ENCODE measurements at places on chromosomes 13 and 19. TPM values are rescaled to one million over a fixed set of nuclear protein-coding genes. Genes with fewer than 3 reads are reported as not detected.

DNA sequence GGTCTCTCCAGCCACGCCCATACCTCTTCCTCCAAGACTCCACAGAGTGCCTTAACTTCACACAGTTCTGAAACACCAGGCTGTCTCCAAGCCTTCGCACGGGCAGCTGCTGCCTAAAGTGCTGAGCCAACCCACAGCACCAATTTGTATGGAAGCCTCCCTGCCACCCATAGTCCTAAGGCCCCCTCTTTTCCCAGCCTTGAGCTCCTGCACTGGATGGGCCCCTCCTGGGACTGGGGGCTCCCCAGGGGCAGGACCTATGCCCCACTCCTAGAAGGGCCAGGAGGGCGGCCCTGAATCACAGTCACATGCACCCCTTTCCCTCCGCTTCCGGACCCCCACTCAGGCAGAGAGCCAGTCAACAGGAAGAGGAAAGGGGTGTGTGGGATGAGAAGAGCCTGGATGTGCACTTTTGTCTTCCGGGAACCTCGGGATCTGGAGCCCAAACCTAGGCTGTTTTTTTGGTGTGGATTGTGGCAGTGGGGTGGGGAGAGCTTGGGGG lies 5.1 kb upstream of the FCER2 start:
- H3K27me3 ChIP-seq = no peaks in the 10 kb centered on the region
- DNase-seq = no peak
- H3K36me3 ChIP-seq = no peaks in the 10 kb centered on the region
- no peak overlapping the region for H3K4me3 ChIP-seq

- DNase-seq = peak; percentile 68
- H3K4me3 ChIP-seq = no peak overlapping the region
- peaks cover 11% of the 10 kb centered on the region for H3K36me3 ChIP-seq
- no peak overlapping the region for H3K27ac ChIP-seq
- H3K27me3 ChIP-seq = no peaks in the 10 kb centered on the region
Measured at GRCh38 chr19:43555185-43555770, 20.0 kb downstream of the XRCC1 start.

DNA sequence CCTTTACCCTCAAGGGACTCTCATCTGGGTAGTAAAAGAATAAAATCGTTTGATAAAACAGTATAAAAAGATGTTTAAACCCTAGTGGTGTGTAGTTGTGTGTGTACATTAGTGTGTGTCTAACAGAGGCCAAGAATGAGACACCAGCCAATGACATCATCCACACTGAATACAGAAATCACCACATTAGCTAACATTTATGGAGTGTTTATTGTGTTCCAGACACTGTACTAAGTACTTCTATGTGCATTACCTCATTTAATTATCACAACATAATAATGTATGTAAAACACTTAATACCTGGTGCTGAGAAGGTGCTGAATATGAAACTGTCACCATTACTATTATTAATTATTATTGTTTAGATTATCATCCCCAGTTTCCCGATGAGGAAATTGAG lies 49.1 kb upstream of the UQCRFS1 start:
- no peaks in the 10 kb centered on the region for H3K27me3 ChIP-seq
- no peak overlapping the region for H3K27ac ChIP-seq
- H3K36me3 ChIP-seq = no peaks in the 10 kb centered on the region

GRCh38 chr13:27172495-27172842 lies 858 bp upstream of the USP12 start:
- H3K4me3 ChIP-seq = peak overlapping the region; percentile 86
- no peaks in the 10 kb centered on the region for H3K27me3 ChIP-seq
- H3K36me3 ChIP-seq = no peaks in the 10 kb centered on the region

GRCh38 chr13:59501004-59501403 lies 662.7 kb downstream of the DIAPH3 start:
- DNase-seq = no peak
- no peak overlapping the region for H3K4me3 ChIP-seq
- H3K27me3 ChIP-seq = no peaks in the 10 kb centered on the region
- H3K4me1 ChIP-seq = no peaks in the 10 kb centered on the region
- no peak overlapping the region for H3K27ac ChIP-seq

The LAIR1 gene
- total RNA-seq = 19.7 TPM

The CCDC122 gene
- 14.1 TPM for total RNA-seq

The C1QTNF9 gene
- total RNA-seq = not detected
